H4 (cell line): ENCODE measurements at places on chromosomes 6 and 20.
A peak's percentile ranks its signal among the peaks of the same experiment; 100 is the strongest.

- no peak for DNase-seq
Observed at GRCh38 chr6:6612308-6612707, 23.8 kb downstream of the LY86 start.

- DNase-seq: no peak
Observed at GRCh38 chr6:6221787-6222535, 98.5 kb downstream of the F13A1 start.

DNA sequence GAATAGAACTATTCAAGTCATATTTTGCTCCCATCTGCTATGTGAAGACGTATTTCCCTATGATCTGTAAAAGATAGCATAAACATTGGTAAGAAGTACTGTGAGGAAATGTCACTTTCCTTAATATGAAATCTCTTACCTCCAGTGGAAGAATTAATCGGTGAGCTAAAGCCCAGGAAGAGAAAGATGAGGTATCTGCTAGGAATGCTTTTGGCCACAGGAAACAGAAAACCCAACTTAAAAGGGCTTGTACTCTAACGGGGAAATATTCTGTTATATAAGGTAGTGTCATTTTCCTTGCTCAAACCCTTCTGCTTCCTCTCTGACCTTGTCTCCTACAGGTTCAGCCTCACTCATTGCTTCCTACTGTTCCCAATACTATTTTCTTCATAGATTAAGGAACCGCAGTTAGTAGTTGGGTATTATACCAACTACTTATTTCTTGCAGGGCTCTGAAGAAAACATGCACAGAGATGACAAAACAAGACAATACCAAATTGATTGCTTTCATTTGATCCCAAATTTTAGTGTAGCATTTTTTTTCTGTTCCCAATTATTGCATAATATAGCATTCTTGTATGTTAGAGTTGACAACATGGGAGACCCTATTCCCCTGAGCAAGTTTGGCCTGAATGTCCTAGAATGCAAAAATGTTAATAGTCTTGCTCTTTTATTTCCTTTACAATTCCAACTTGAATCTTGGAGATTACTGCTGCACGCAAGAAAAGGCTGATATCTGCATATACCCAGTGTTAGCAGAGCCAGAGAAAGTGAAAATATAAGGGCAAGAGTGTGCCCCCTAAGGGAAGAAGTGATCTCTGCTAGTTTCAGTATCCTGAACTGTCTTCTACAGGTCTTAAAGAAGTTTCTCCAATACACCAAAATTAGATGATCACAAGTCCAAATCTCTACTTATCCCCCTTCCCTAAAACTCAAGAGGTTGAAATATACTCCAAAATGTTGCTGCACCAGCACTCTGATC, 65.3 kb downstream of the AFG1L start:
- no peak for DNase-seq

GRCh38 chr20:12055161-12055560, 137.5 kb downstream of the BTBD3 start:
- DNase-seq: no peak

DNA sequence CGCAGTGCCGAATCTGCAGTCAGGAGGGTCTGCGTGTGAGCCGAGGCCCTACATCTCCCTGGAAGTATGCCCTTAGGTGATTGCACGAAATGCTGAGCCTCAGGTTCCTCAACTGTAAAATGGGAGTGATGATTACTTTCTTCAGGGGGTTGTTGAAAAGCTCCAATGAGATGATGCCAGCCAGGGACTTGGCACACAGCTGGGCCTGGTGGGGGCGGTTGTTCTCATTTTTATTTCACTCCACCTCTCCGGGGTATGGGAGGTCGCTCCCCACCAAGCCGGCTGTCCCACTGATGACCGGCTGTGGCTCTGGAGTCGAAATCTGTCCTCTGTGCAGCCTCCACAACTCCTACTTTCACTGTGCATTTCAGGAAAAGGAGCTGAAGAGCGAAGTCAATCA, 8.1 kb downstream of the PCK1 start:
- no peak for DNase-seq

GRCh38 chr6:10369896-10370295, 45.0 kb downstream of the TFAP2A start:
- DNase-seq: peak; percentile 90

DNA sequence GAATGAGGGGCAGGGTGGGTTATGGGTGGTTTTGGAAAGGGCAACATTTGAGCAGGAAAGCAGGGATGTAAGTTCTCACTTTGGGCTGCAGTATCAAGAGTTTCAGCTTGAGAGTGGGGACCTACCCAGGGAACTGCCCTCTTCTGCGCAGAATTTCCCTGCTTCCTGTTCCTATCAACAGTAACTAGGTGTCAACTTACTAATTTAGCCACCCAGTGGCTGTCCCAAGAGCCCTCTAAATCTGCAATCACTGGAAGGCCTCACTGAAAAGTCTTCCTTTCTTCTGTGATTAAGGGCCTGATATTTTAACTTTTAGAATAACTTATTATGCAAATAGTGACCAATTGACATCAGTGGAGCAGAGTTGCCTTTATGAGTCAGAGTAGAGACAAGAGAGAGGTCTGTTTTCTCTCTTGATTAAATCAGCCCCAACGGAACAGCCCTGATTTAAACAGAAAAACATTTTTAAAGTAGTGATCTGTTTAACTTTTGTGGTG, 118.2 kb upstream of the RIPOR2 start:
- peak; percentile 12 for DNase-seq

DNA sequence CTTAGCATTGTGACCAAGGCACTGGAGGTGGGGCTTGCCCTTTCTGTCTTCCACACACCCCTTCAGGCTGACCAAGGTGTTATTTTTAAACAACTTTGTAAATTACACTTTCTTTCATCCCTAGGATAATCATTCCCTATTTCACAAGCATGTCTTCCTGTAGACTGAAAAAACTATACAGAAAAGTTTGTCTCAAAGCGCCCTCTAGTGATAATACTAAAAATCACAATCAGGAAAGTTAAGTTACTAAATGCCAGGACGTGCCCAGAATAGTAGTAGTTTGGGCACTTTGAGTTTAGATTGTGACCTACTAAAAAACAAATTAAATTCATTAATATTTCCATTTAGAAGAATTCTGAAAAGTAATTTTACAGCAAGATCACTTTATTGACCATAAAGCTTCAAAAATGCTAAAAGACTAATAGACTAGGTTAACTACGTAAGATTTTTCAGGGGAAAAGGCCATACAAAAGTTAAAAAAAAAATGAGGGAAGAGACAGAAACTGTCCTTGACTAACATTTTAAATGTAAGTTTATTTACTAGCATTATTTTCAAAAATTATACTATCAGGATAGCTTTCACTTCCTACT, 123.3 kb upstream of the DUSP22 start:
- DNase-seq: peak; percentile 46

DNA sequence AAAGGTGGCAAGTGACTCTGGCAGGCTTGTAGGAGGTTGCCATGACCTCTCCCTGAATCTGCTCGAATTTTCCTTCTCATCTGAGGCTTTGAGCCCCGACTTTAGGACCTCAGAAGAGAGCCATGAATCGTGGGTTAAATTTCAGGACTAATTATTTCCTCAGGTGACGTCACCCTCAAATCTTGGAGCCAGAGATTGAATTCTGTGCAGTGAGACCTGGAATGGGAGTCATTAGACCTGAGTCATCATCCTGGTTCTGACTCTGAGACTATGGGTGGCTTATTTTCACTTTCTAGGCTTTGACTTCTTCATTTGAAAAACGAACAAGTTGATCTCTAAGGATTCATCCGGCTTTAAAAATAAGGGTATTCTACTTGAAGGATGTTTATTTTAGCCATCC, 48.5 kb upstream of the PDYN start:
- DNase-seq: peak; percentile 63

GRCh38 chr6:3697609-3698008, 53.9 kb downstream of the PXDC1 start:
- no peak for DNase-seq

DNA sequence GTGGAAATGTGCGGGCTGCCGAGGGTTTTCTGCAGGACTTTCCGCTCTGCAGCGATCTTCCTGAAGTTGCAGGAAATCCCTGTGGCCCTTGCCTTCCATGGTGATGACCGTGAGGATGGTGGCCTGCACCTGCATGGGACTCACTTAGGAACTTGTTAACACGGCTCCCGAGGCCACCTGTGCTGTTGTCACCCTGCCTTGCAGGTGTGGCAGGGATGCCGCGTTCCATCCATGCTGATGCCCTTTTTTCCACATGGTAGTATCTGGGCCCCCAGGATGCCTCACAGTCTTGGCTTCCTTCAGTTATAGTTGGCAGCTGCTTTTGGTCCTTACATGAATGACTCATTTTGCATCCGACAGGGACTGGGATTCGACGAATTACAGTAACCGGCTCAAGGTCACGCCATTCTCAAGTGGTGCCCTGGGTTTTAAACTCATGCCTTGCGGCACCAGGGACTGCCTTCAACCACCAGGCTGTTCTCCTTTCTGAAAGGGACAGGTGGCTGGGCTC, 37.2 kb downstream of the SYNJ2 start:
- peak; percentile 54 for DNase-seq

DNA sequence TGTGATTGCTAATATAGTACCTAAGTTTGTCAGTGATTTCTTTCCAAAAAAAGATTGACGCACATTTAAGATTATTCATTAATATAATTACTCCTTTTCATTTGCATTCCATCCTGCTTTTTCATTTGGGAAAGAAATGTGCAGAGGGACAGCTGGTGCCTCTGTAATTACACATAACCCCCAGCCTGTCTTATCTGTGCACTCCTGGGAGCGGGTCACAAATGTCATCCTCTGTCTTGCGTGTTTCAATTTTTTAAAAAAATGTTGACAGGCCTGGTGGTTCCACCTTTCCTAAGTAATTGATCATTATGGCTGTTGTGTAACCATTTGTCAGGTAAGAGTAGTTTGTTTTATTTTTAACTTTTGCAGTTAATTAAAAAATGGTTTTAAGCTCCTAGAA, 92.7 kb downstream of the SLX4IP start:
- no peak for DNase-seq

DNA sequence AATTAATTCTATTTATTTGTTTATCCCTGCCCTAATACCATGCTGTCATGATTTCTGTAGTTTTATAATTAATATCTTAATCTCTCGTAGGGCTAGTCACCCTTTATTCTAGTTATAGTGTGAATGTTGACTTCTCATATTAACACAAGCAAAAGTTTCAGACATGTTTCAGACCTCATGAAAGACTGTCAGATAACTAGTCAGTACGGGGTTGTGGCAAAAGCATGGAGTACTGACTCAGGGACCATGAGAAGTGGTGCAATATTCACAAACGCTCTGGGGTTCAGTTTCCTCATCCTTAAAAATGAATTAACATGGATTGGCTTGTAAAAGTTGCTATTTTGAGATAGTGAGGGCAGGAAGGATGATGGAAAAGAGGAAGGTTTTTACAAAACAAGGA, 148.9 kb downstream of the TMEM200A start:
- DNase-seq: no peak

- peak; percentile 41 for DNase-seq
Observed at GRCh38 chr6:53926505-53926904, 131.7 kb downstream of the LRRC1 start.

- DNase-seq: no peak
Observed at GRCh38 chr6:145669627-145670034, 65.7 kb downstream of the EPM2A start.

DNA sequence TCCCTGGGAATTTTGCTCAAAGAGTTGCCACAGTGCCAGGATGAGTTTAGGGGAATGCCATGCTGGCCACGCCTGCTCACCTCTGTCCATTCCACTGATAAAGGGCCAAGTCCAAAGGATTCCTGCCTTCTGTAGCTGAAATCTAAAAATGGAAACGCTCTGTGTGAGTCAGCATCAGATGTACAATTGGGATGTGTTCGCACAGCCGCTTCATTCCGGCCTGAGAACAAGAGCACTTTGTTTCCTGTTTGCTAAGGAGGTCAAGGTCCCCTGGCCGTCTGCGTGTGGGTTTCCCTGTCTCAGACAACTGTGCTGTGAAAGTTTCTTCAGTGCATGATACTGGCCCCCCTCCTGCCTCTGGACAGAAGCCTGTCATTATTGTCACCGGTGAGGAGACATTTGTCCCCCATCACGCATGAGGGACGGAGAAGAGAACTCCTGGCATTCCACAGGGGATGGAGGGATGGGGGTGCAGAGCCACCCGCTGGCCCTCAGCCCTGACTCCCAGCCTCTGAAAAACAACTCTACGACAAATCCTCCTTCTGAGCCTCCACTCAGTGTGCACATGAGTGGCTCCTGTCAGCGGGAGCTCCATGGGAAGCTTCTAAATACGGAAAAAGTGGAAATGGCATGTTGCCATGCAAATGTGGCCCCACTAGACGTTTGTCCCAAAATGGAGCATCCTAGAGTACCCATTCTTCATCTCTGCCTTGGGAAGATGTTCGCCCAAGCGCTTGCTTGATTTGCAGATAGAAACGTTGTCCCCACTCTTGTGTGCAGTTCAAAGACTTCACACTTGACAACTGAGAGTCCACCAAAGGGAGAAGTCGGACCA, 143.5 kb upstream of the AFDN start:
- peak; percentile 49 for DNase-seq

- no peak for DNase-seq
Observed at GRCh38 chr6:168371185-168371584, 51.6 kb upstream of the DACT2 start.

GRCh38 chr6:116533233-116533957, 12.1 kb downstream of the TRAPPC3L start:
- no peak for DNase-seq

- DNase-seq: peak; percentile 73
Observed at GRCh38 chr20:45592574-45593189, 13.6 kb upstream of the WFDC8 start.

DNA sequence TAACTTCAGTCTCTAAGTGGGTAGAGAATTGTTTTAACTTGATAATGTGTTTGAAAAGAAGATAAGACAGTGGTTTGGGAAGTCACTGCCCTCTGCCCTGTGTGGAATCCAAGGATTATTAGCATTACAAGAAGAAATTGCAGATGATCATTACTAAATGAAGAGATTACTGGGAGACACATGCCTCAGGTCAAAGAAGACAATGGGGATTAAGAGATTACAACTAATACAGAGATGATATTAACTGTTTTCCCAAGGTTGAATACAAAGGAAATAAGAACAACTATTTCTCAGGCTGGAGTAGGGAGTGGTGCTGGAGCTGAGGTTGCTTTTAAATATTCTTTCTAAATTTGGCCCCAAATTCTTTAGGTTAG, 166.0 kb downstream of the TRMT11 start:
- DNase-seq: no peak

- no peak for DNase-seq
Observed at GRCh38 chr20:30513050-30513628, 744.3 kb upstream of the DEFB115 start.

- no peak for DNase-seq
Observed at GRCh38 chr6:45201484-45201883, 126.6 kb upstream of the RUNX2 start.
